ENCODE measurements at places on chromosomes 7 and 10.

GRCh38 chr10:94066411-94066810 is 72.7 kb downstream of the PLCE1 start:
- no peak overlapping the region for H3K27ac ChIP-seq
- no peak overlapping the region for H3K4me3 ChIP-seq
- no peaks in the 10 kb centered on the region for H3K4me1 ChIP-seq
- no peaks in the 10 kb centered on the region for H3K36me3 ChIP-seq
- no peak for DNase-seq

- peaks cover 71% of the 10 kb centered on the region for H3K4me1 ChIP-seq
- H3K27me3 ChIP-seq, result no peaks in the 10 kb centered on the region
- DNase-seq, result no peak
- H3K27ac ChIP-seq, result peak overlapping the region; percentile 88
- H3K36me3 ChIP-seq, result no peaks in the 10 kb centered on the region
- H3K4me3 ChIP-seq, result no peak overlapping the region
These were observed 78.3 kb downstream of the LRRC17 start for GRCh38 chr7:102991077-102991539.

GRCh38 chr7:91233212-91233611 is 31.0 kb upstream of the FZD1 start:
- no peak for DNase-seq
- H3K27ac ChIP-seq, result no peak overlapping the region
- no peaks in the 10 kb centered on the region for H3K27me3 ChIP-seq
- no peaks in the 10 kb centered on the region for H3K4me1 ChIP-seq
- no peaks in the 10 kb centered on the region for H3K36me3 ChIP-seq

DNA sequence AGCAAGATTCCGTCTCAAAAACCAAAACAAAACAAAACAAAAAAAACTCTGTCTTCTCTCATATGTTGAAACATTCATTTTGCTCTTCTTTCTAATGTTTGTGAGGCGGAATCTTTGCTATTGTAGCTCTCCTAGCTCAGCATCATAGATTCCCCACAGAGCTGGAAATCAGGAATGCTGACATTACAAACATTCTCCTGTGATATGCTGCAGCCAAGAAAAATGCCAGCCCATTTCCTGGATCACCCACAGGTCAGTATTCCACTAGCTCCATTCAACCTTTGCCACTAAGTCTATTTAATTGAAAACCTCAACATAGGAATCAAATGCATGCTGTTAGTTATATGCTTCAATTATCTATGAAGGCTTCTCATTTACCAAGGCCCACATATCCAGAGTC is 186.3 kb downstream of the IPMK start:
- DNase-seq, result no peak
- H3K27ac ChIP-seq, result no peak overlapping the region
- H3K27me3 ChIP-seq, result no peaks in the 10 kb centered on the region
- no peak overlapping the region for H3K4me3 ChIP-seq
- H3K4me1 ChIP-seq, result no peaks in the 10 kb centered on the region

DNA sequence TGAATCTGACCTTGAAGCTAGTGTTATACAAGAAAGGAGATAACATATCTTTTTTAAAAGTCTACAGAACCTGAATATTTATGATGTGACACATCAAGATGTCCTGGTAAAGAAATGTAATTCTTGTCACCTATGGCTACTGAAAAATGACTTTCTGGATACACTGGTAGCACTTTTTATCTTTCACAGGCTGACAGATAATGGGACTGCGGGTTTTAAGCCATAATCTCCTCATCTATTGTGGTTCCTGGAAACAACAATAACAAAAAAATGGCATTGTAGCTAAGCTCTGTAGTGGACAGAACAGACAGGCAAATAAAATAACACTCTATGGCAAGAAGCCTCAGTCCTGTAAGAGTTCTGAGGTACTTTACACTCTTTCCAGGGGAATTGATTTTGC is 31.6 kb upstream of the YAE1 start:
- no peak for DNase-seq
- H3K27ac ChIP-seq, result no peak overlapping the region
- H3K4me3 ChIP-seq, result no peak overlapping the region

DNA sequence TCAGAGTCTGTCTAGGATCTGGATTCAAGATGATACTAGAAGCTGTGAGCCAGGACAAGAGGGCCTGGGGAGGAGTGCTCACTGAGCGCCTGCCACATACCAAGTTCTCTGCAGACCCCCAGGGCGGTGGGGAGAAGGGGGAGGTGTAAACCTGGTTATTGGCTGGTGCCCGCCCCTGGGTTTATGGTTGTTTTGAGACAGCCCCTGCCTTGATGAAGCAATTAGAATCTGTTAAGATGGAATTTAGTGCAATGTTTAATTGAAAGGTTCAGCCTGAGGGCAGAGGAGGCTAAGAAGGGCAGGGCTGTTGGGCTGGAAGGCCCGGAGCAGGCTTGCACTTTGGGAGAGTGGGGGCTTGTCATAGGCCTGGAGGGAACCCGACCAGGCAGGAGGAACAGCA is 42.7 kb downstream of the PRF1 start:
- H3K36me3 ChIP-seq, result no peaks in the 10 kb centered on the region
- H3K4me3 ChIP-seq, result no peak overlapping the region
- H3K4me1 ChIP-seq, result no peaks in the 10 kb centered on the region

GRCh38 chr7:34327681-34328080 is 330.3 kb upstream of the NPSR1 start:
- H3K4me3 ChIP-seq, result no peak overlapping the region
- no peak for DNase-seq
- H3K27me3 ChIP-seq, result no peaks in the 10 kb centered on the region
- H3K4me1 ChIP-seq, result no peaks in the 10 kb centered on the region
- no peak overlapping the region for H3K27ac ChIP-seq
- H3K36me3 ChIP-seq, result no peaks in the 10 kb centered on the region

GRCh38 chr7:100723732-100724275 is 3.5 kb downstream of the EPO start:
- peaks cover 5% of the 10 kb centered on the region for H3K27me3 ChIP-seq
- DNase-seq, result no peak
- H3K27ac ChIP-seq, result no peak overlapping the region
- peaks cover 10% of the 10 kb centered on the region for H3K4me1 ChIP-seq

- no peak overlapping the region for H3K27ac ChIP-seq
- DNase-seq, result no peak
- peaks cover 51% of the 10 kb centered on the region for H3K4me1 ChIP-seq
- H3K27me3 ChIP-seq, result no peaks in the 10 kb centered on the region
- no peak overlapping the region for H3K4me3 ChIP-seq
- H3K36me3 ChIP-seq, result no peaks in the 10 kb centered on the region
These were observed 46.9 kb downstream of the SPOCK2 start for GRCh38 chr10:72041491-72041890.

DNA sequence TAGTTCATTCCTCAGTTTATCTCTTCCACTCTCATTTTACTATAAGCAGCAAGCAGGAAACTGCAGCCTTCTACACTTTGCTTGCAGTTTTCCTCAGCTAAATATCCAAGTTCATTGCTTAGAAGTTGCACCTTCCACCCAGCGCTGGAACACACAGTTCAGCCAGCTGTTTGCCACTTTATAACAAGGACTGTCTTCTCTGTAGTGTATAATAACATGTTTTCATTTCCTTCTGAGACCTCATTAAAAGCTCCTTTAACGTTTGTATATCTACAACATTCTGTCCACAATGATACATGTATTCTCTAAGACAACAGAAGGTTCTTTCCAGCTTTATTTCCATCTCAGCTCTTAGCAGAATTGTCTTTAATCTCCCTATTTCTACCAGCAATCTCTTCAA is 74.1 kb downstream of the GNAI1 start:
- DNase-seq, result no peak
- H3K36me3 ChIP-seq, result no peaks in the 10 kb centered on the region
- no peaks in the 10 kb centered on the region for H3K4me1 ChIP-seq
- H3K27me3 ChIP-seq, result no peaks in the 10 kb centered on the region
- no peak overlapping the region for H3K4me3 ChIP-seq
- H3K27ac ChIP-seq, result no peak overlapping the region

DNA sequence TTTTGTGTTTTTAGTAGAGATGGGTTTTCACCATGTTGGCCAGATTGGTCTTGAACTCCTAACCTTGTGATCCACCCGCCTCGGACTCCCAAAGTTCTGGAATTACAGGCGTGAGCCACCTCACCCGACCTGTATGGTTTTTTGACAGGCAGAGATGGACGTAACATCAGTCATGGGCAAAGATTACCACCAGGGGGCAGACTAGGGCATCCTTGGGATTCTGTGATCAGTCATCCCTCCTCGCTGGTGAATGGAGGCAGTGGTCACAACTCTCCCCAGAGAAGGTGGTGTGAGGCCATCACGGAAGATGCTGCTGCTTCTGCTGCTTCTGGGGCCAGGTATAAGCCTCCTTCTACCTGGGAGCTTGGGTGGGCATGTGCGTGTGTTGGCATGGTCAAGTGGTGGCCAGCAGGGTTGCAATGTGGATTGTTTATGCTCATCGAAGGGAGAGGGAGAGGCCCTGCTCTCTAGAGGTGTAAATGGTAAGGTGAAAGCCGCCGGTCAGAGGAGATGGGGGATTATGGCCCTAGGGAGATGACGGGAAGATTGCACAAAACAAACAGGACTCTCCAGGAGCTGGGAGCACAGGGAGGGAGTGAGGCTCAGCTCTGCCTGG is 122.7 kb upstream of the PRSS1 start:
- H3K27ac ChIP-seq, result no peak overlapping the region
- no peaks in the 10 kb centered on the region for H3K36me3 ChIP-seq
- H3K27me3 ChIP-seq, result no peaks in the 10 kb centered on the region
- no peak overlapping the region for H3K4me3 ChIP-seq

DNA sequence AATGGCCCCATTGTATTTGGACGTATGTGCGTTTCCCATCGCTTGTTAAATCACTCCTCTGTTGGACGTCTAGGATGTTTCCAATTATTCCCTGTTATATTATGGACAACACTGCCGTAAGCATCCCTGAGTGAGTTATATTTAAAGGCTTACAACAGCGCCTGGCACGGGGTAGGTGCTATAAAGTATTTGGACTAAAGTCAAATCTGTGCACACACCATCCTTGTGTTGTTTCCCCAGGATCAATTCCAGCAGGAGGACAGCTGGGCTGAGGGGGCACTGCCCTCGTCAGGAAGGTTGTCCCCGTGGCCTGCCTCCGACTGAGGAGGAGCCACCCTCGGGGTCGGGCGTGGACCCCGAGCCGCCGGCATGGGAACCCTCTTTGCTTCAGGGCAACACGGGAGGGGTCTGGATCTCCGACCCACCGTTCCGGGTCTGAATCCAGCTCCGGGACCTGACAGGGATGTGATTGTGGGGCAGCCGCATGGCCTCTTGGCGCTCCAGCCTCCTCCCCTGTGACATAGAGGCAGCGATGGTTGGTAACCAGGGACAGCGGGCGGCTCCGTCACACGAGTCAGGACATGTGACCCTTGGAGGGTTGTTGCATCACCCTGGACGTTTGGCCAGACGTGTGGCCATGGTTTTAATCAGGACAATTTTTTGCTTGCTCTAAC is 1.5 kb upstream of the JAKMIP3 start:
- H3K27me3 ChIP-seq, result no peaks in the 10 kb centered on the region
- H3K27ac ChIP-seq, result no peak overlapping the region
- H3K36me3 ChIP-seq, result no peaks in the 10 kb centered on the region
- no peak for DNase-seq

- no peaks in the 10 kb centered on the region for H3K36me3 ChIP-seq
- H3K4me3 ChIP-seq, result no peak overlapping the region
- H3K27ac ChIP-seq, result no peak overlapping the region
- DNase-seq, result no peak
- no peaks in the 10 kb centered on the region for H3K4me1 ChIP-seq
These were observed 7.1 kb upstream of the ZMIZ1 start for GRCh38 chr10:79061441-79062315.

GRCh38 chr7:36514289-36515243 is 124.9 kb downstream of the ANLN start:
- no peak overlapping the region for H3K4me3 ChIP-seq
- DNase-seq, result no peak
- no peaks in the 10 kb centered on the region for H3K36me3 ChIP-seq
- H3K4me1 ChIP-seq, result no peaks in the 10 kb centered on the region
- H3K27ac ChIP-seq, result no peak overlapping the region
- no peaks in the 10 kb centered on the region for H3K27me3 ChIP-seq
